ENCODE measurements at places on chromosomes 1 and 21.

DNA sequence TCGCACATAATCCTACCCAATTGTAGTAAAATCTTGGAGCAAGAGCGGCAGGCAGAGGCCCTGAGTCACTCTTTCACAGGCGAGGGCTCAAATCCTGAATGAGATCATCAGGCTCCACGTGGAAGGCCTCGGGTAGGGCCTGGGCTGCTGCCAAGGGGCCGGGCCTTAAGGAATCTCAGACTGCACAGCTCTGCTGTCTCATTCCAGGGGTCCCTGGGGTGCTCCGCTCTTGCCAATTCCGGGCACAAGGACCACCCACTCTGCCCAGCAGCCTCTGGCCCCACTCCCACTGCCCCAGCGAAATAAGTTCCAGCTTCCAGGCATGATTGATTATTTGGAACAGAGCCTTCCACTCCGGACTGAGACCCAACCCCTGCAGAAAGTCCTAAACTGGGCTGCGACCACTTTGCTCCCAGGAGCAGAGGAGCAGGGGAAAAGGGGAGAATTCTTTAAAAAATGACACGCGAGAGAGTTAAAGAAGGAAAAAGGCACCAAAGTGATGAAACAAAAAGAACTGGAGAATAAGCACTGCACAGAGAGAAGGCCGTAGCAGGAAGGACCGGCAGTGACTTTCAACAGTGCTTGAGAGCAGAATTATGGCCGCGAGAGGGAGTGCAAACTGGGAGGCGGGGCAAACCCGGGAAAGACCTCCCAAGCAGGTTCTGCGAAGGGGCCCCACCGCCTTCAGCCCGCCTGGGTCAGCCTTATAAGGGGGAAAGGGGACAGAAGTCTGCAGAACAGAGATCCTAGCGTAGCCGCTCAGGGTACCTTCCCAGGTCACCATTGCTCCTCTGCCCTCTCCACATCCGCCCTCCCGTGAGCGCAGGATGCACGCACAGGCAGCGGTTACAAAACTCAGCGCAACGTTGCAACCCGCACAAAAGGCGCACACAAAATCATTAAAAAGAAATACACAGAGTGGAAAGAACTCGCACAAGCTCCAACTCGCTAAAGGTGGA, 2.0 kb downstream of the ADAMTS1 start:
- DNase-seq: no peak

GRCh38 chr1:21955501-21956281, 18.6 kb upstream of the HSPG2 start:
- no peak for DNase-seq

DNA sequence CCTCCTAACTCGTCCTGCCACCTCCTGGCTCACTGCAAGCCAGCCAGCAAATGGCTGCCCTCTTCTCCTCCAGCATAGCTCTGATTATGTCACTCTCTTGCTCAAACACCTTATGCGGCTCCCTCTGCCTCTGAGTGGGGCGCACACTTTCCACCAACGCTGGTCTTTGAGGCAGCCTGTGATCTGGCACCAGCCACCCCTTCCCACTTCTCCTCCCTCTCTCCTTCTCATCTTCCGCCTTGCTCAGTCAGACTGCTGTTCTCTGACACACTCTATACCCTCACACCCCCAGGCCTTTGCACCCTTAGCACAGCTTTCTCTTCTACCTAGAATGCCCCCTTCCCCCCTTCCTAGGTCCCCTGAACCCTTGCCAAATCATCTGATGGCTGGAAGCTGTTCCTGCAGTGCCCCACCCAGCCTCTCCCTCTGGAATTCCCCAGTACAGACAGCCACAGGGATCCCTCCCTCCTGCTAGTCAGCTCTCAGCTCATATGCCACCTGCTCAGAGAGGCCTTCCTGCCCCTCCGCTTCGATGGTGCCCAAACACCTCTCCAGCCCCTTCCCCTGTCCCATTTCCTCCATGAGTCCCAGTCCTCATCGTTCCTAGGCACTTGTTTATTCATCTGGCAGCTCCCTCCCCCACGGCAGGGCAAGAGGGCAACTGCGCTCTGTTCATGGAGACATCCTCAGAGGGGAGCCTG, 21.7 kb upstream of the PEF1 start:
- DNase-seq: no peak

GRCh38 chr21:16633831-16634459, 878.9 kb upstream of the CXADR start:
- no peak for DNase-seq

DNA sequence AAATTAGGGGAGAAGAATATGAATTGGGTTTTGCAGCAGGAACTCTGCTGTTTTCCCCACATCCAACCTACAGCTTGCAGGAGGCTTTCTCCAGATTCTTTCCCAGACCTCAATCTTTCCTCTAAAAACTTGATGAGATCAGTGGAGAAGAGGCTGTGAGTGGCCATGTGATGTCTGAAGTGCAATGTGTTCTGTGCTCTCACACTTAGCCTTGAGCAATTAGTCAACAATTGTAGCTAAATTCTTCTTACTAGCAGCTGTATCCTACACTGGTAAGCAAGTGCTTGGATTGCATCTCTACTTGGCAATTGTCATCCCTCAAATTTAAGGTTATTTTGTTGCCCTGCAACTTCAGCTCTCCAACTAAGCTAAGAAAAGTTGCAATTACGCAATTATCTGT, 807.3 kb upstream of the RGS18 start:
- no peak for DNase-seq

DNA sequence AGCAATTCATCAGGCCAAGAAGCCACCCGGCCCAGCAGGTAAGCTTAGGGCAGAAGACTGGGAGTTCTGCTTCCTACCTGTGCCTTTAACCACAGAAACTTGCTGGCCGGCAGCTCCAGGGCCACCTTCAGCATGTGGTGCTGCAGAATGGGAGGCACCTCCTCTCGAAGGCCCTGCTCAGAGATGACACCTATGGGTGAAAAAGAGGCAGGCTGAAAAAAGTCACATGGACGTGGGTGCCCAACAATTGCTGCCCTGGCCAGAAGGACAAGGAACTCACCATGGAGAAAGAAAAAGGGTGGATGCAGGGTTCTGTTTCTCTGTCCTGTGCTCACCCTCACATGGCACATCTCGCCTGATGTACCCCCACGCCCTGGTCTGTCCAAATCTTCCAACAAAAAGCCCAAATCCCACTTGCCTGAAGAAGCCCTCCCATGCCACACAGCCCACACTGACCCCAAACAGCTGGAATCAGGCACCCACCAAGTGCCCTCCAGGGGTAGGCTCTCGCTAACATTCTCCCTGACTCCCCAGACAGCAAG, 33.0 kb downstream of the URB1 start:
- no peak for DNase-seq

Measured in stimulated activated naive CD4-positive, alpha-beta T cell treated with Interleukin-2 at 50 U/mL for 16 hours (primary cell).